ENCODE measurements at places on chromosomes 4 and X.
A peak's percentile ranks its signal among the peaks of the same experiment; 100 is the strongest.

DNA sequence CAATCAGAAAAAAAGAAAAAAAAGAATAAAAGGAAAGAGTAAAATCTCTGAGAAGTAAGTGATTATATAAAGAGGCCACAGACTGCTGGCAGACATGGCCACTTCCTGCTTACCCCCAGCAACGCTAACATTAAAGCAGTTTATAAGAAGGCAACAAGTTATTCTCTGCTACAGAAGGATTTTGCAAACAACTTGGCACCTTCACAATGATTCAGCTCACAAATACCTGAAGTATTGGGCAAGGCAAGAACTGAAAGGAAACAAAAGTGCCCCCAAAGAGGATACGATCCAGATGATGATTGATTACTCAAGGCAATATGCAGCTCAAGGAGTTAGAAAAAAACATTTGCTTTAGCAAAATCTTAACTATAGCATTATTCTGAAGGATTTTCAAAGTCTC is 718.8 kb downstream of the KLHL13 start:
- DNase-seq, result no peak

GRCh38 chr4:76765473-76766183 is 132.3 kb downstream of the SOWAHB start:
- no peak for DNase-seq

DNA sequence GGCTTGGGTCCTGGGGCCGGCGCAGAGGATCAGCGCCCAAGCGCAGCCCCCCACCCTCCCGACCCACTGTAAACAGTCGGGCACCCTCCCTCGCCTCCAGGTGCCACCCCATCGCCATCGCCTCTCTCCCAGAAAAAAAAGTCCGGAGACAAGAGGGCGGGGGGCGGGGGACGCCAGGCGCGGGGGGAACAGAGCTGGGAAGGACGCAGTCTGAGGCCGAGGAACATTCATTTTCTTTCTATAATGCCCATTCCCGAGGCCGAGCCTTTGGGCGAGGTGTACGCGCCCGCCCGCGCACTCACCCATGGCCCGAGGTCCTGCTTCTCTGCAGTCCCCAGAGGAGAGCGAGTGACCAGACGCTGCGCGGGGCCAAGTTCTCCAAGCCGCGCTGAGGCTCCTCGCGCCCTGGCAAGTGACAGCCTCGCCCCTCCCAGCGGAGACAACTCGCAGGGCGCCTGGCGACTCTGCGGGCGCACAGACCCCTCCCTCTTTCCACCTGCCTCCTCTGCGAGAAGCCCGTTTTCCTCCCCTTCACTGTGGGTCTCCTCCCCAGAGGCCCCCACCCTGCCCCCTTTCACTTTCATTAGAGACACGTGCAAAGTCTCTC is 63.5 kb upstream of the WDR17 start:
- no peak for DNase-seq

DNA sequence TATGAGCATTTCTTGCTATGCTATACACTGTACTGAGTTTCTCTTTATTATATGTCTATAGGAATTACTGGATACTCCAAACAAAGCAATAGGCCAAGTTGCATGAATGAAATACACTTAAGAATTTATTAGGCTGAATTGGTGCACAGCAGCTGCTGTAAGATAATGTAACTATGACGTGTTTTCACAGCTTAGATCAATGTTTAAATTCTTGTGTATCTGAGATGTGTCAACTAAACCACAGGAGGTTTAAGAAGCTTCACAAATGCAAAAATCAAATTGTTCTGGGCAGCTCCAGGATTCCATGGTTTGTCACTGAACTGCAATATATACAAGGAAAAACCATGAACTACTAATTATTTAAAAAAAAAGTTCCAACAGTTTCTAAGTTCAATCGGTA is 156.7 kb downstream of the MAPK10 start:
- no peak for DNase-seq

DNA sequence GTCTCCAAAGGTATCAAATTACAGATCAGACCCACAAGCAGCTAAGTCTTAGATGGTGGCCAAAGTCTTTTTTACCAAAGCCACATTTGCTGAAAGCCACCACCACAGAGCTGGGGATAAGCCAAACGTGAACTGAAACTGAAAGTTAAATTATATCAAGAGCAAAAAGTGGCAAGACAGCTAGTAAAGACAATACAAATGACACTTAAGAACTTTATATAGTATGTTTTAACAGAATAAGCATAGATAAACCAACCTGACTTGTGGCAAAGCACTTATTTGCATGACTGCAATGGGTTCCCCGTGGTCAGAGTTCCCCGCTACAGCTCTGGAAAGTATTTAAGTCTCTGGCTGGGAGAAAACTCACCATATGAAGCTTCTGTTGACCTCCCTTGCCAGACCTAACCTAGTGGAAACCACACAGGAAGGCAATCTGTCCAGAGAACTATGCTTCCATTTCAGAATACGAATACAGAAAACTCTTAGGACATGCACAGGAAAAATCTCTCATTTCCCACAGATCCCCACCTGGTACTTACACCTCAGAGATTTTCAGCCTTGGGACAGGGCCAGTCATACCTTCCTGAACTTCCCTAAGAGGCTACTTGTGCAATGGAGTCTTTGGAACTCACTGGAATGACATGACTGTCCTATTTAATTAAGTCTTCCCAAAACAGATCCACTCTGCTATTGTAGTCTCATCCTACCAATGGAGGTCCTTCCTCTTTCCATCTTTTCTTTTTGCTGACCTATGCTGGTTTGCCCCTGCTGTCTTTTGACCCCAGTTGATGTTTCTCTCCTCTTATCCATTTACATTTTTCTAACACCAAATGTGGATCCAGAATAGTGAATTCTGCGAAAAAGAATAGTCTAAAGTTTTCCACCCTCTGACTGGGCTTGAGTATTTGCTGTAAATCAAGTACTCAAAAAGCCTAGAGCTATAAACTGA is 225.1 kb downstream of the NR3C2 start:
- no peak for DNase-seq

DNA sequence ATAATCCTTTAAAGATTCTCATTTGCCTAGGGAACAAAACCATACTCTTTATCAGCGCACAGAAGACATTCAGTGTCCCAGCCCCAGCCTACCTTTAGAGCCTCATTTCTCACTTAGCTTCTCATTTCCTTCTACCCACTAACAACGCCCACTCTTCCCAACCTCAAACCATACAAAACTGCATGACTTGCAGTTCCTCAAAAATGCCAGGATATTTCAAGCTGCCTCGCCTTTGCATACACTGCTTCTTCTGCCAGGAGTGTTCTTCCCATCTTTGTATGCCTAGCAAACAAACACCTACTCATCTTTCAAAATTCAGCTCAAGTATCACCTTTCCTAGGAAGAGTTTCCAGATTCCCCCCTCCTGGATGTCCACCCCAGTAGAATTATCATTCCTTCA is 129.9 kb upstream of the ADGRL3 start:
- DNase-seq, result no peak

GRCh38 chrX:47483306-47484268 is 565 bp upstream of the ZNF41 start:
- DNase-seq, result peak; percentile 8

DNA sequence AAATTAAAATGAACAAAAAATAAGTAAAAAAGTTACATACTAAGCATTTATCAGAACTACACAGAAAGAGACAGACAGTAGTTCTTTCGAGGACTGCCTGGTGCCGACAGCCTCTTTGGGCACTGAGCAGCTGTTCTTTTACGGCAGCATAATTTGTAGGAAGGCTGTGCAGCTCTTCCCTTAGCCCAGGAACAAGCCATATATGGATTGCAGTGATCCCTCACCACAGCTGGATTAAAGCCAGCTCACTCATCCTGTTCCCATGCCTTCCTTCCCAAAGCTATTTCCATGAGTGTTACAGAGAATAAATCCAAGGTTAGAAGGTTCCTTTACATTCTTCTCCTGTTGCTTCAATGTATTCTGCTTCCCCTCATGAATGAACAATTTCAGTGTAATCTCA is 71.7 kb downstream of the DDX60L start:
- no peak for DNase-seq

GRCh38 chr4:133865612-133866327 is 335.8 kb downstream of the PABPC4L start:
- no peak for DNase-seq

GRCh38 chr4:152156442-152156841 is 379.4 kb downstream of the FBXW7 start:
- DNase-seq, result no peak

- DNase-seq, result peak; percentile 18
Measured at GRCh38 chrX:11100281-11101035, 10.7 kb upstream of the HCCS start.

DNA sequence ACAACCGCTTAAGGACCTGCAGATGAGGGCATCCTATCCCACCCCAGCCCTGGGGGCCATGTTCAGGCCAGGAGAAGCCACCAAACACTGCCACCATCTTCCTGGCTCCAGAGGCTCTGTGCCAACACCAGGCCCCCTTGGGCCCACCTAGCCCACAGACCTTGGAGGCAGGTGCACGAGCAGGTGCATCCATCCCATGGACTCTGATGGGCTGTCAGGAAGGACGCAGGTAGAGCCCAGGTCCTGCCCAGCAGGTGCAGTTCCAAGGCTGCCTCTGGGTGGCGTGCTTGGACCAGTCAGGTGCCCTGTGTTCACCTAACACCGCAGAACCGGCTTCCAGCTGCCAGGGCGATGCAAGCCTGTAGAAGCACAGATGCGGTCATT is 22.8 kb upstream of the PDE6B start:
- no peak for DNase-seq

- DNase-seq, result no peak
Measured at GRCh38 chr4:10581022-10581421, 103.5 kb downstream of the CLNK start.

GRCh38 chr4:137015426-137016409 is 516.6 kb downstream of the PCDH18 start:
- DNase-seq, result no peak

DNA sequence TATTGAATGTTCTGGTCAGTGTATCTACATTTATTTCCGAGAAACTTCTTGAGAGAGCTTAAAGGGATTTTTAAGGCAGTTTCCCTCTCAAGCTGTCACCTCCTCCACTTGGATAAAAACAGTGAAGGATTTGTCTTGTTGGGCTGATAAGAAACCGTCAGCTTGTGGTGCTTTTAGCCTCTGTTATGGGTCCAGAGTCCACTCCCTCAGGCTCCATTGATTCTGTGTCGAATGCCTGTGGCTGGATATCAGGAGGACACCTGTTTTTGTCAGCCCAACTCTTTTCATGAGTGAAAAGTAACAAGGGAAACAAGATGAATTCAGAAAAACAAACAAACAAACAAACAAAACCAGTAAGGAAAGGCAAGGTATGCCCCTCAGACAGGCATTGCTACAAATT is 12.4 kb downstream of the CLCN4 start:
- DNase-seq, result no peak

- DNase-seq, result no peak
Measured at GRCh38 chr4:121950212-121950679, 1.6 kb downstream of the TRPC3 start.

- DNase-seq, result no peak
Measured at GRCh38 chr4:173835903-173836302, 305.9 kb upstream of the HAND2 start.

- no peak for DNase-seq
Measured at GRCh38 chrX:132924426-132924825, 34.0 kb downstream of the HS6ST2 start.

- no peak for DNase-seq
Measured at GRCh38 chr4:2837904-2838496, 5.6 kb upstream of the ADD1 start.

DNA sequence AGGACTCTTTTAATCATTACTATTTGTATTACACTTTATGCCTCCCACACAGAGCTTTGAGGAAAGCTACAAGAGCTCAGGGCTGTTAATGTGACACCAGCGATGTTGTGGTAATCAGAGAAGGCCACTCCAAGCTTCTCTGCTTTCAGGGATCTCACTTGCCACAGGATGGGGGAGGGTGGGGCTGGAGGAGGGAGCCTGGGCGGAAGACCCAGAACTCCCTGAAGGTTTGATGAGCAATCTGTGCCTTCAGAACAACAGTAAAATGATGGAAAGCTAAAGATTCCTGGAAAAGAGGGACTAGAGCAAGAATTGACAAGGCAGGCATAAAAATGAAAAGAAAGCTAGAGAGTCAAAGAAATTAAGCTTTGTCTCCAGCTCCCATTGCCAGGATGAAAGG is 75.6 kb downstream of the MAML3 start:
- DNase-seq, result peak; percentile 55

DNA sequence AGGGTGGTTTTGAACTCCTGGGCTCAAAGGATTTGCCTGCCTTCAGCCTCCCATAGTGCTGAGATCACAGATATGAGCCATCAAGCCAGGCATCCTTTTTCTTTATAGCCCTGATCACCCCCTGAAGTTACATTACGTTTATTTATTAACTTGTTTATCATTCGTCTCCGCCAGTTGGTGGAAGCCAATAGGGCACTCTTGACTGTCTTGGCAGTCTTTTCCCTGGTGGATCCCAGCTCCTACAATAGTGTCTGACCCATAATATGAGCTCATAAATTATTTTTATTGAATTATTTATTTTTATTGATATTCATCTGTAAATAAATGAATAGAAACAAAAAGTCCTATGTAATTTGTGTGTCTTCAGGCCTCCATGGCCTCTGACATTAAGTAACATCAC is 484.3 kb upstream of the FAT1 start:
- no peak for DNase-seq

GRCh38 chr4:720111-720860 is 14.7 kb downstream of the PCGF3 start:
- DNase-seq, result no peak

GRCh38 chrX:100931218-100931924 is 2.7 kb upstream of the XKRX start:
- no peak for DNase-seq

- no peak for DNase-seq
Measured at GRCh38 chr4:11593576-11594116, 165.0 kb upstream of the HS3ST1 start.

GRCh38 chr4:171588764-171589163 is 224.4 kb upstream of the GALNTL6 start:
- no peak for DNase-seq

GRCh38 chr4:22573198-22573597 is 57.3 kb upstream of the ADGRA3 start:
- DNase-seq, result no peak

- peak; percentile 9 for DNase-seq
Measured at GRCh38 chrX:54641530-54641929, 111.5 kb downstream of the GNL3L start.

DNA sequence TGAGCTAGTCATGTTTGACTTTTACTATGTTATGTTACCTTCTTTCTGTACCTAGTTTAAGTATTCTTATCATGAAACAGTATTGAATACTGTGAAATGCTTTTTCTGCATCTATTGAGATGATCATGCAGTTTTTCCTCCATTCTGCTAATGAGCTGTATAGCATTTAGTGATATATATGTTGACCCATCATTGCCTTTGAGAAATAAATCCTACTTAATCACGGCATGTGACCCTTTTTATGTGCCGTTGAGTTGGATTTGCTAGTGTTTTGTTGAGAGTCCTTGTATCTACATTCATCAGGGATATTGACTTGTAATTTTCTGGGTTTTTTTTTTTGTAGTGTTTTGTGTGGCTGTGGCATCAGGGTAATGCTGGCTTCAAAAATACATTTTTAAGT is 537.7 kb upstream of the AADAT start:
- DNase-seq, result no peak

DNA sequence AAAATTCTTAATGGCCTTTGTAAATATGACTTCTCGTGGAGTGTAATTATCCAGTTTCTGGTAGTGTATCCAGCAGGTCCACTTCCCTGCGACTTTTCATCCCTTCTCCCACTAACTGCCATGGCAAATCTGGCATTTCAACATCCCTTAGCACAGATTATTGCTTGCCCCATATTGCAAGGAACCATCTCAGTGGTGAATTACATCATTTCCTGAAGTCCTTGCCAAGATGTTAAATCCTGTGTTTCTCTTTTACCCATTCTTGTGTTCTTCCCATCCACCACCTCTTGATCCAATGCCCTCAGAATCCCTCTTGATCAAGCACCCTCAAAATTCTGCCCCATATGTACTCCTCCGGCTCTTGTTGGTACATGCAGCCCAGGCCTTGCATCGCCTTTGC is 88.1 kb upstream of the ZNF81 start:
- DNase-seq, result no peak
